ENCODE measurements at places on chromosomes 2 and 18.
A peak's percentile ranks its signal among the peaks of the same experiment; 100 is the strongest.

GRCh38 chr2:127685410-127686080 is 10.2 kb upstream of the LIMS2 start:
- no peak for DNase-seq

DNA sequence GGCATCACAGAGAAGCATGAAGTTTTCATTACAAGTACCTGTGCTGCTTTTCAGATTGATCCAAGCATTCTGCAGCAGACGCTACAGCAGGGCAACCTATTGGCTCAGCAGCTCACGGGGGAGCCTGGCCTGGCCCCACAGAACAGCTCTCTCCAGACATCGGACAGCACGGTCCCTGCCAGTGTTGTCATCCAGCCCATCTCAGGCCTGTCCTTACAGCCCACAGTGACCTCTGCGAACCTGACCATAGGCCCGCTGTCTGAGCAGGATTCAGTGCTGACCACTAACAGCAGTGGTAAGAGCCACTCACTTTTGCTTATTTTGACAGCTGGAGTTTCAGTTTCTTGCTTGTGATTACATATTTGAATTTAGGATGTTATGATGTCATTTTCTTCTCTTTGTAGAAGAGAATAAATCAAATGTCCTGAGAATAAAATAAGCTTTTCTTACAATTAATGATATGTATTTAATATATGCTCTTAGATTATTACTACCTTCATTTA is 104.9 kb downstream of the ZNF236 start:
- DNase-seq = no peak

- DNase-seq = peak; percentile 80
Observed at GRCh38 chr2:30422444-30423040, 24.5 kb upstream of the LCLAT1 start.

GRCh38 chr2:134441153-134441863 is 187.4 kb downstream of the MGAT5 start:
- DNase-seq = no peak

- DNase-seq = no peak
Observed at GRCh38 chr2:118670276-118670675, 177.2 kb downstream of the EN1 start.

DNA sequence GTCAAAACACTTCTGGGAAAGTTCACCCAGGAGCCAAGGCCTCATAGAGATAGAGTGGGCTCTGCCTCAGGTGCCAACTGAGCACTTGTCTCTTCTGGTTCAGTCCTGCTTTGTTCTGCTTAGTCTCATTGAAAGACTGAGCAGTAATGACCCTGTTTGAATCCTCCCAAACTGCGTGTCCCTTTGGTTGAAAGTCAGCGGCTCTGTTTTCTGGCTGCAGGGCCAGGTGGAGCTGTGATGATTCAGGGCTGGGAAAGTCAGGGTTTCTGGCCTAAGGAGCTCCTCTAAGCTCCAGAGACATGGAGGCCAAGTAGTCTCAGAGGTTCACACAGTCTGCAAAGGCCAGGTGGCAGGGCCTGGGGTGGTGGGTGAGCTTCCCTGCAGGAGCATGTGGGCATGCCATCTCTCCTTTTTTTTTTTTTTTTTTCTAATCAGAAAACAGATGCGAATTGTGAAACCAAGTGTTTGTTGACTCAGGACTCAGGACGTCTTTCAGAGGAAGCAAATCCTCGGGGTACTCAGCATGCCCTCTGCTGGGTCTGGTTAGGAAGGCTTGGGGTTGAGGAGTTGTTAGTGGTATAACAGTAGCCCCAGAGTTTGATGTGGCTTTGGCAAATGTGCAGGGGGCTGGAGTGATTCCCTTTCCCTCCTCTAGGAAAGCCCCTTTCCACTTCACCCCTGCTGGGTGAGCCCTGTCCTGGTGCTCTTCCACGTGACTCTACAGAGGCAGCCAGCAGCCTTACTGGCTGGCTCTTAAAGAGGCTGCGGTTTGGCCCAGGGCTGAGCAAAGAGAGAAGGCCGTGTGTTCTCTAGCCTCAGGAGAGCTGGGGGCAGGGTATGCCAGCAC is 38.3 kb downstream of the TMEM17 start:
- DNase-seq = no peak

DNA sequence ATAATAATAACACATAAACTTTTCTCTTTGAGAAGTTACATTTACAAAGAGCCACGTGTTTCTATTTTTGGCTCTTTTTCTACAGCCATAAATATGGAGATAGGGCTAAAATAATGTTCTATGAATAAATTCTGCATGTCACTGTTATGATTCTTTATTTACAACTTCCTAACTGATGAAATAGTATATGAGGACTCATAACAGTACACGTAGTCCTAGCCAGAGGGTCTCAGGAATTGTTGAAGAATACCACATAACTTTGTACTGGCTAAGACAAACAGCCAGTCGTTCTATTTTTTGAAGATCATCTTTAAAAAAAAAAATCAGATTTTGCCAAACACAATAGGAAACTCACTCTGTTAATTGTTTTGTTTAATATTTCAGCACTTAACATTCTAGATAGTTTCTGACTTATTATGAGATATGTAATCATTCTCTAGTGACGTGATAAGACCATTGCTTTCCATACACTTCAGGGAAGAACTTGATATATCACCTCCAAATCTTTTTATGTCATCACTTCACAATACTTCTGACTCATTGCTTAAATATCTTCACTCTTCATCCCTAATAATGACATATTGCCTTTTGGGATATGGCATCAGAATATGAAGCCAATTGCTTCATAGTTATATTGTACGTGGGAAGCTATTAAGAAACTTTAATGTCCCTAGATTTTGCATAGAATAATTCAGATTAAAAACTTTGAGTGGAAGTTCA is 256.1 kb downstream of the XIRP2 start:
- DNase-seq = no peak

DNA sequence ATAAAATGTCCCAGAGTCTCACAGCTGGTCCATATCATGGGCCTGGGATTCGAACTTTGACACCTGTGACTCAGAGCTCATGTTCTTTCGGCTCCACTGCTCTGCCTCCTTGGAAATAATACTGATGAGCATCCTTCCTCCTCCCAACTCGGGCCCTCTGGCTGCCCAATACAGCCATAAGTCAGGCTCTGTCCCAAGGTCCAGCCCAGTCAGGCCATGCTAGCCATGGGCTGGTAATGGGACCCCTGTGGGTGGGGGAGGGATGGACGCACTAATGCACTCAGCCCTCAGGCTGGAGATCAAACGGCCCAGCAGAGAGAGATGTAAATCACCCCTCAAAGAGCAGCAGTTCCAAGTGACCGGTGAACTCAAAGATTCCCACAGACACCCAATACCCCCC is 61.1 kb downstream of the DDX1 start:
- no peak for DNase-seq

DNA sequence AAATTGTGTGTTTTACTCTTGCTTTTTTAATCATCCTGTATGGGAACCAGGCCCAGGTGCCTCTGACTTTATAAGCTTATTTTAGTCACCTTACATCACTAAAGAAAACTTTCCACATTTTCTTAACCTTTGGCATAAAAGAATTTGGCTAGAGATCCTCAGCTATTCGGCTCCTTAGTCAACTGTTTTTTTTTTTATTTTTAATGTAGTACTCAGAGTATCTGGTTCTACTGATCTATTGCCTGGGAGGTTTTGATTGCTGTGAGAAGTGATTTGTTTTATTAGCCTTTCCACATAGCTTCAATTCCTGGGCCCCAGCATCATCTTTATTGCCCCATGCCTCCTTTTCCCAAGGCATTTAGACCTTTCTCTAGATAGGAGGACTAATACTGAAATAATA is 121.0 kb downstream of the MYO1B start:
- DNase-seq = no peak

DNA sequence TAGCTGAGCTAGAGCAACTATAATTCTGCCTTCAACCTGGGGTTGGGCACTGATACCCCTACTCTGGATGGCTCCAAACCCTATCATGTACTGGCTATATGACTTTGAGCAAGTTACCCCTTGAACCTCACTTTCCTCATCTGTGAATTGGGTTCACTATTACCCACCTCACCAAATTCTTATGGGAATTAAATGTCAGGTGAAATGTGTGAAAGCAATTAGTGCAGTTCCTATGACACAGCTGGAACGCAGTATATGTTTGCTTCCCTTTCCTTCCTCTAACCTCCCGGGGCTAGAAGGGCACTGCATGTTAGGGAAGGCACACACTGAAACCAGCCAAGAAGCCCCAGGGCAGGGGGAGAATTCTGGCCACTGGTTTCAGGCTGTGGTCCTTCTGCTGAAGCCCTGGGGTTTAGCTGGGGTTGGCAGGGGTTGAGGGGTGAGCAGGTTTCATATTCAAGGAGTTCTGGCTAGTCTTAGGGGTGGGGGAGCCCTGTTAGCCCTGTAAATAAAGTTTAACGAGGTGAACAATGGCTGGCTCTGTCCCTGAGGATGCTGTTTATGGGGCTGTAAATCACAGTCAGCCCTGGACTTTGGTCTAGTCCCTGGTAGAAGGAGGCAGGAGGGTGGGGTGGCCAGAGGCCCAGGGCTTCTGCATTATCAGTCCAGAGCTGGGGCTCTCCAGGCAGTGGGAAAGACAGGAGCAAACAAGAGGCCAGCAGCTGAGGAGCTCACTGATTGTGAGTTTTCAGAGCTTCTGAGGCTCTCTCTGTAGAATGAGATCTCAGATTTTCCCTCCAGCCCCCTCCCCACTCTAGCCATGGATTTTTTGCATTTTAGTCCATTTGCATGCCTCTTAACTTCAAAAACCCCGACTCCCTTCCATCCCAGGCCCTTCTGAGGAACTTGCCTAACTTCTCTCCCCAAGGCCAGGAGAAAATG is 8.0 kb downstream of the PKDCC start:
- no peak for DNase-seq

- no peak for DNase-seq
Observed at GRCh38 chr2:175832866-175833265, 169.2 kb downstream of the LNPK start.

GRCh38 chr2:10287761-10288160 is 14.9 kb upstream of the HPCAL1 start:
- no peak for DNase-seq

DNA sequence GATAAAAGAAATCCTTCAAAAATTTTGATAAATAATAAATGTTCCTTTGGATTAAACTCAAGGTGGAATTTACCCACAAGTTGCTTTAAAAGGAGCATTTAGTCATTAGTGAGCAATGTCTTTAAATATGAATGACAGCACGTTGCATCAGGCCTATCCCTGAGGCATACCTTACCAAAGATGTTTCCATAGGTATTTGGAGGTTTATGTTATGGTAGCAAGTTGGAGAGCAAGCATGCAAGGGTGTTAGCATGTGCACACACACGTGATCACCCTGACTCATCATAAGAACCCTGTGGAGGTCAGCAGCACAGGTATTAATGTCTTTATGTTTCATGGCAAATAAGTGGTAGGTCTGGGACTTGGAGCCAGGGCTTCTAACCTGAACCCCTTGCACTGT is 159.9 kb downstream of the ACTR3 start:
- DNase-seq = no peak

GRCh38 chr2:235856151-235856854 is 311.9 kb downstream of the GBX2 start:
- no peak for DNase-seq

GRCh38 chr2:155815275-155815674 is 517.2 kb downstream of the NR4A2 start:
- DNase-seq = no peak

DNA sequence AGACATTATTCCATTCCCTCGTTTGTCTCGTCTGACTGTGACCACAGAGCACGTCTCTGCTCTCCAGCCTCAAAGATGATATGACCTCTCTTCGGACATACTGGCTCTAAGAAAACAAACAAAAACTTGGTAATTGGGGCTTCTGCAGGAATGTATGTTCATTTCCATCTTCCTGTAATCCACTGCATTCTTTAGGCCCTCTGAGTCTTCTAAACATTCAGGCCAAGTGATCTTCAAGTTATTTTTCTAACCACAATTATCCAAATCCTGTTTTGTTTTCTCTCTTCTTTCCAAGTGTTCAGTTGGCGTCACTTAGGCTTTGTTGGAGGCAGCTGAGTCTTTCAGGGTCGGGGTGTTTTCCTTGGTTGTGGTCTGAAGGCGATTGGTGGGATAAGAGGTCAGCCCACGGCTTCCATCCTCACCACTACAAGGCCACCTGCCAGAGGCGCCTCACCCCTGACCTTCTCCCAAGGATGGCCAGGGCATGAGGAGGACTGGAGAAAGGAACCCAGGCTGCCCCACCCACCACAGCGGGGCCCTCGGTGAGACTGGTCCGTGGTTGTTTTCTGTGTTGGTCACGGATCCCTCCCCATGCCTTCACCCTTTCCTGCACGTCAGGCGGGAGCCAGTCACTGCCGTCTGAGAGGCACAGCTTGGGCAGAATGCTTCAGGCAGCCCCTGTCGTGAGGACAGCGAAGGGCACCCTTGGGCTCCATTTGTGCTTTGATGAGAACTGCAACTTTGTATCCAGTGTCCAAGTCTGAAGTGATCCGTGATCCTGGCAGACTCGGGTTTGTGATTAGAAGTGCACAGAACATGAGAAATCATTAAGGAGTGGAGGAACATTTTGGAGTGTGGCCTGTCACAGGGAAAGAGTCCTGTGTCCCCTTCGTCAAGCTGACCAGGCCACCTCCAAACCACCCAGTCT is 88.6 kb upstream of the FHL2 start:
- DNase-seq = no peak

DNA sequence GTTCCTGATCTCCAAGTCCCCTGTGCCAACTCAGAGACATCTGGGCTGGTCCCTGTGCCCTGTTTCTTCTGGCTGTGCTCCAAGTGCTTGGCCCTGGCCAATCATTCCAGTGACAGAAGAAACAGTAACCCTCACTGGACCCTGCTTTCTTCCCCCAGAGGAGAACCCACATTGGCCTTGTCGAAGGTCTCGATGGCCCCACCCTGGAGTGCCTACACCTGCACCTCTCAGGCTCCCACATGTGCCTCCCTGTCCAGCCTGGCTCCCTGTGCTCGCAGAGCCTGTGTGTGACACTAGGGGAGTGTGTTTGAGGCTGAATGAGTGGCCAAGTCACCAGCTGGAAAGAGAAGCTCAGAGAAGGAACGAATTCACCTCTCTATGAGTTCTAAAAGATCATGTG is 5.9 kb upstream of the MAL start:
- DNase-seq = no peak

DNA sequence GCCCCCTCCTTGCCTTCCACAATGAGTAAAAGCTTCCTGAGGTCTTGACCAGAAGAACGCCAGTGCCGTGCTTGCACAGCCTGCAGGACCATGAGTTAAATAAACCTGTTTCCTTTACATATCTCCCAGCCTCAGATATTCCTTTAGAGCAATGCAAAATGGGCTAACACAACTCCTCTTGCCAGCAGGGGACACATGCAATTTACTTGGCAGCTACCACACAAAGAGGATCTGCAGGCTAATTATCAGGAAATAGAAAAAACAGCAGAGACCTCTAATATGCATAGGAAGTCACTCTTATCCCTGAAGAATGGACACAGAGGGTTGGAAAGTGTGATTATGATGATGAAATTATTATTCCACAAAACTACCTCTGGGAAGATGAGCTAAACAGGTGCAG is 114.0 kb downstream of the PIEZO2 start:
- DNase-seq = no peak

- DNase-seq = no peak
Observed at GRCh38 chr2:72988726-72989273, 71.5 kb downstream of the EMX1 start.

- DNase-seq = no peak
Observed at GRCh38 chr2:176464886-176465564, 195.8 kb downstream of the MTX2 start.

- DNase-seq = no peak
Observed at GRCh38 chr2:89850881-89851582, 1159.6 kb downstream of the RPIA start.
